ENCODE measurements at places on chromosomes 13 and 19.

DNA sequence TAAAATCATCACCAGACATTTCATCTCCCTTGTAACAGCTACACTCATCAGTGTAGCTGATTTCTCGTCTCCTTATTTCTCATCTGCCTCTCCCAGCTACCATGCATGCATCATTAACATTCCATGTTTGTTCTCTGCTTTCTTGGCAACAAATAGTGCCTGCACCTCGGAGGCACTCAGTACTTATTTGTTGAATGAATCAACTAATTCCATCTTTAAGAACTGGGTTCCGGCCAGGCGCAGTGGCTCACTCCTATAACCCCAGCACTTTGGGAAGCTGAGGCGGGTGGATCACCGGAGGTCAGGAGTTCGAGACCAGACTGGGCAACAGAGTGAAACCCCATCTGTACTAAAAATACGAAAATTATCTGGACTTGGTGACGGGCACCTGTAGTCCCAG is 63.9 kb upstream of the GTF3A start:
- DNase-seq = no peak

GRCh38 chr13:72164811-72165210 is 297.8 kb upstream of the DACH1 start:
- no peak for DNase-seq

DNA sequence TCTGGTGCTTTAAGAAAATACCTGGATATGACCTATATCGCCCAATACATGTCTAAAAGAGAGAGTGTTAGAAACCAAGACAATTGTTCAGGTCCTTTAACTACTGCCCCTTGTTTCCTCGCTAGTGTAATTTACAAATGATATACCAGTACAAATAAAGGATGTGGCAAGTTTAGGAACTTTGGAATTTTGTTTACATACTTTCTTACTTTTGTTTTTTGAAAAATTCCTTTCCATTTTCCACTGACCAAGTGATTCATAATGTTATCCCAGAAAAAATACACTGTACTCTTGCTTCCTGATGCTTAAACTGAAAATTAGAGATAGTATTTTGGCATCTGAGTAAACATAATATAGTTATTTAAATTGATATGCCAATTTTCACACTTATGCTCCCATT is 96.8 kb upstream of the CSNK1A1L start:
- DNase-seq = no peak

DNA sequence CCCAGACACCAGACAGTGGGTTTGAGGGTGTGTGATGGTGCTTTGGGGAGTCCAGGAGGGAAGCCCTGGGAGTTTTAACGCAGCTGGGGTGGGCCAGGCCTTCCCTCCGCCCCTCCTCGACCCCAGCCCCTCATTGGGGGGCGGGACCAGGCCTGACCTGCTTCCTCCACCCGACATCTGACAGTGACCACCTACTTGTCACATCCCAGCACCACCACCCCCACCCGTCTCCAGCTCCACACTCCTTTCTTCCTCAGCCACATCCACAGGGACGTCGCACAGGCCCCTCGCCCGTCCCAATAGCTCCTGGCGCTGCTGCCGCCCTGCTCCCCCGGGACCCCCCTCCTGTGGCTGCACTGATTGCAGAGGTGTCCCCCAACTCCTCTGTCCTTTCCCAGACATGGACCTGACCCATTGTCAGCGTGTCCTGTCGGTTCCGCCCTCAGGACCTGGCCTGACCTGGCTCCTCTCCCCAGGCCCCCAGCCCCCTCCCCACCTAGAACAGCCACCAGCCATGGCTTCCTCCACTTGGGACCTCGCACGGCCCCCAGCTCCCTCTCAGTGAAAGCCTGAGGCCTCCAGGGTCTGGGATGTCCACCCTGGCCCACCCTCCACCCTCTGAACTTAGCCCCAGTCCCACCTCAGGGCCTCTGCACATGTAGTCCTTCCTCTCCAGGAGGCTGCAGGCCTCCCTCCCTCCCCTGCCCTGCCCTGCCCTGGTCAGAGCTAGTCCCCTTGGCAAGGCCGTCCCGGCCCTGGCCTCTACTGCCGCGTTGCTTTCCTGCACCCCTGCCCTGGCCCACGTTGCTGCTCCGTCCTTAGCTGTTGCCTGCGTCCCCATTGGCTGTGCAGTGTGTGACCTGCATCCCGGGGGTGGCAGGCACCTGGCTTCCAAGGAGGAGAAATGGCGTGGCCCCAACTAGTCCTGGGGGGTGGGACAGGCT is 30.4 kb downstream of the COMP start:
- no peak for DNase-seq

DNA sequence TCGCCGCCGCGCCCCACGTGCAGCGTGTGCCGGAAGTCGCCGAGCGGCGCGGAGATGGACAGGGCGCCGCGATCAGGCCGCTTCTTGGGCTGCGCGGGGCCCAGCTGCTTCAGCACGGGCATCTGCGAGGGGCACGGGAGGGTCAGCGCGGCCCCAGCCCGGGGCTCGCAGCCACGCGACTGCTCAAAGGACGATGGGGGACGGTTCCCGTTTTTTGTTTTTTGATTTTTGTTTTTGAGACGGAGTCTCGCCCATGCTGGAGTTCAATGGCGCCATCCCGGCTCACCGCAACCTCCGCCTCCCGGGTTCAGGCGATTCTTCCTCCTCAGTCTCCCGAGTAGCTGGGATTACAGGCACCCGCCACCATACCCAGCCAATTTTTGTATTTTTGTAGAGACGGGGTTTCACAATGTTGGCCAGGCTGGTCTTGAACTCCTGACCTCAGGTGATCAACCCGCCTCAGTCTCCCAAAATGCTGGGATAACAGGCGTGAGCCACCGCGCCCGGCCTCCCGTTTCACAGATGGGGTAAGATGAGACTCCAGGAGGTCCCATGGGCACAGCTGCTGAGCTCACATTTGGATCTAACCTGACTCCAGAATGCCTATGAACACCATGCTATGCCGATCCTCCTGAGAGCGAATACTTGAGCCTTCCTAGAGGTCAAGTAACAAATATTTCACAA is 2.0 kb upstream of the LENG9 start:
- DNase-seq = no peak

GRCh38 chr19:51079481-51080110 is 3.1 kb downstream of the KLK14 start:
- DNase-seq = no peak

DNA sequence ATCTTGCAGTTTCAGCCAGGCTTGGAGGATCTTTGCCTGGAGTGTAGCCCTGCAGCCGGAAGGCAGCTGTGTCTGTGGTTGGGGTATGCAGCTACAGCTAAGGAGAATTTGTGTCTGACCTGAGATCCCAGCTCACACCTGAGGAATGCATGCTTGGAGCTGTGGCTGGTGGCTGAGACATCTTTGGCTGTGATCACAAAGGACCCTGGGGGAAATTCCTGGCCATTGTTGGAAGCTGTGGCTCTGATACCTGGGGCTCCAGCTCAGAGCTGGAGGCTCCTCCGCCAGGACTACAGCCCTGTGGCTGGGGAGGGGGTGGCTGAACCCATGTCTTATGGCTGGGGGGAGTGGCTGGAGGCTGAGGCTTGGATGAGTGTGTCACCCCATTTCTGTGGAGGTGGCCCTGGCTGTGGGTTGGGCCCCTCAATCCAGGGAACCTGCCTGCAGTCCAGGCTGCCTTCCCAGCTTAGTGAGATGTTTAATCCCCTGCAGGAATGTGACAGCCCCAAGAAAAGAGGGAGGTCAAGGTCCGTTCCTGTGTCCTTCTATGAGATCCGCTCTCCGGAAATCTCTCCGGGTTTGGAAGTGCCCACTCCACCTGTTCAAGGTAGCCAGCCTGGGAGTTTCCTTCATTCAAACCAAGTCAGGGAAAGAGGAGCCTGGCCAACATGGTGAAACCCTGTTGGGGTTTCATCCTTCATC is 27.6 kb downstream of the ARHGEF18 start:
- DNase-seq = no peak

GRCh38 chr19:42224940-42225717 is 5.0 kb downstream of the ZNF526 start:
- no peak for DNase-seq

GRCh38 chr13:46831588-46832194 is 34.7 kb upstream of the ESD start:
- peak; percentile 84 for DNase-seq

GRCh38 chr13:46782691-46783090 is 14.3 kb downstream of the ESD start:
- no peak for DNase-seq
